ENCODE measurements at places on chromosomes 13 and 19. TPM values are rescaled to one million over a fixed set of nuclear protein-coding genes. Genes with fewer than 3 reads are reported as not detected.

DNA sequence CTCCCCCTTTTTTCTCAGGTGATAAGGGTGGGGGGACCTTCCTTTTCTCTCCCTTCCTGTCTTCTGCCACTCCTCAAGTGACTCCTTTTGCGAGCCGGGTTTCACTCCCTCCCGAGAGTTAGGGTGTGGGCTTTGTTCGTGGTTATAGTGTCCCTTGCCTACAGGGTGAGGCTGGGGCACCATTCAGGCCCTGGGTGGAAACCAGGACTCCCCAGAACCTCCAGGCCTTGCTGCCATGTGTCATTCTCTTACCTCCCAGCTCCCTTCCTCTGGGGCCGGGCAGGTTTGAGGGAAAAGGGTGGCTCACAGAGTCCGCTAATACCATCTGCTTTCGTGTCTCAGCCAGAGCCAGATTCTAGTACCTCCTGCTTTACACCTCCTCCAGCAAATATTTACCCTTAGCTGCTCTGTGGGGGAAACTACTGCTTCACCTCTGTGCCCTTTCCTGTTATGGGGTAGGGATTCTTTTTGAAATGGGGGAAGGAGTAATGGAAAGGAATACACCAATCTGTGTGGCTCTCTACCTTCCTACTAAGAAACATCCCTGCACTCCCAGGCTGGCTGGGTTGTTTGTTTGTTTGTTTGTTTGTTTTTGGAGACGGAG lies 2.8 kb downstream of the ACTN4 start:
- no peak for DNase-seq

DNA sequence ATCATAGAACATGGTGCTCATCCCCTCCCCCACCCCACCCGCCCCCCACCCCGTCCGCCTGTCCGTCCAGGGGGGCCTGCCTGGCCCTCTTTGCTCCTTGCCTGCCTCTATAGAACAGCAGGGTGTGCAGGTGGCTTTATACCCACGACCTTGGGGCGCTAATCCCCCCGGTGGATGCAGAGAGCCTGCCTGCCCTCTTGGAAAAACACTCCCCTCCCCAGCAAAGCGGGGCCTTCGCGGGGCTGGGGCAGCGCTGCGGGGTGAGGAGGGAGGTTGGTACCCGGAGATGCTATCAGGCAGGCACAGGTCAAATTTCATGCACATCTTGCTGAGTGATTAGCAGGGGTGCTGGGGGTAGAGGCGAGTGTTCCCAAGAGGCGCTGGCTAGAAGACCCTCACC lies 21.9 kb downstream of the RFX1 start:
- no peak for DNase-seq

- no peak for DNase-seq
Measured at GRCh38 chr19:17520865-17521264, 9.4 kb downstream of the PGLS start.

Gene TRPC4
- not detected for total RNA-seq

DNA sequence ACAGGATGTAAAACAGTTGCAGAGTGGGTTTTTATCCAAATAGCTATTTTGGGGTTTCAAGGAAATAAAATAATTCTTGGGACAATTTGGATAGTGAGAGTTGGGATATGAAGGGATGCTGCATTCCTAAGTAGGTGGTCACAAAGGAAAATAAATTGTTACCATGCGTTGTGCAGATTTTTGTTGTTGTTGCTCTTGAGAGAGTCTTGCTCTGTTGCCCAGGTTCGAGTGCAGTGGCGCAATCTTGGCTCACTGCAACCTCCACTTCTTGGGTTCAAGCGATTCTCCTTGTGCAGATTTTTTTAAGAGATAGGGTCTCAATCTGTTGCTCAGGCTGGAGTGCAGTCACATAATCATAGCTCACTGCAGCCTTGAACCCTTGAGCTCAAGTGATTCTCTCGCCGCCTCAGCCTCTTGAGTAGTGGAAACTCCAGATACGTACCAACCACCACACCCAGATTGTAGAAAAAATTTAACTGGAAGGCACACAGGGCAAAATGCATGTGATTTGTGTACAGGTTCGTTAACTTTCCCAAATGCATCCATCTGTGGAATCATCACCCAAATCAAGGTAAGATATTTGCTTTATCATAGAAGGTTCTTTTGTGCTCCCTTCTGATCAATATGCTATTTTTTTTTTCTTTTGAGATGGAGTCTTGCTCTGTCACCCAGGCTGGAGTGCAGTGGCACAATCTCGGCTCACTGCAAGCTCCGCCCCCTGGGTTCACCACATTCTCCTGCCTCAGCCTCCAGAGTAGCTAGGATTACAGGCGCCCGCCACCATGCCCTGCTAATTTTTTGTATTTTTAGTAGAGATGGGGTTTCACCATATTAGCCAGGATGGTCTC lies 16.0 kb downstream of the SLC1A5 start:
- no peak for DNase-seq

DNA sequence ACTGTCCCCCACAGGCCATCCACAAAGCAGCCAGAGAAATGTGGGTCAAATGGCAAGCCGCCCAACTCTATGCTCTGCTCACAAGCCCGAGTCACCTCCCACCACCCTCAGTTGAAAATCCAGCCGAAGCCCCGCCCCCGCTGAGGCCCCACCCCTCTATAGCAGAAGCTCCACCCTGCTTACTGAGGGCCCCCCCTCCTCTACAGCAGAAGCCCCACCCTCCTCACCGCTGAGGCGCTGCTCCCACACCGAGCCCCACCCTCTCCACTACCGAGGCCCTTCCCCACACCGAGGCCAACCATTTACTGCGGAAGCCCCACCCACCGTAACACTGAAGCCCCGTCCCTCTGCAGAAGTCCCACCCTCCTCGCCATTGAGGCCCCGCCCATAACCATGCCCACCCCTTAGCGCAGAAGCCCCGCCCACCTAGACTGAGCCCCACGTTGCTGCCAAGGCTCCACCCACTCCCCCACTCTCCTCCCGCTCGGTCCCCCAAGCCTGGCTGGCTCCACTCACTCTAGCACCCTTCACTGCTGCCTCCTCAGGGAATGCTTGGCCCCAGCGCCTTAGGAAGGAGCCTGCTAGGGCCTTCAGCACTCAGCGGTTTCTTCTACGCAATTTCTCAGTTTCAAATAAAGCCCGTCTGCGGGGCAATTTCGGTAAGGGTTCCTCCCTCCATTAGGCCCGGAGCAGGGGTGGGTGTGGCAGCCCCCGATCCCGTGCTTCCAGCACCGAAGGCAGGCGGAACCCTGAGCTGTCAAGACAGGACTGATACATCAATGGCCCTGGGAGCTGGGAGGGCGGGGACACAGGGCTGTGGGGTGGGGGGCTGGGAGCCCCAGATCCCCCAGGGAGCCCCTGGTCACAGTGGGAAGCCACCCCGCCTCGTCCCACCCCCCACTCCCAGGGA lies 9.0 kb upstream of the MYDGF start:
- no peak for DNase-seq

Gene ZNF552
- total RNA-seq, result 10.7 TPM

DNA sequence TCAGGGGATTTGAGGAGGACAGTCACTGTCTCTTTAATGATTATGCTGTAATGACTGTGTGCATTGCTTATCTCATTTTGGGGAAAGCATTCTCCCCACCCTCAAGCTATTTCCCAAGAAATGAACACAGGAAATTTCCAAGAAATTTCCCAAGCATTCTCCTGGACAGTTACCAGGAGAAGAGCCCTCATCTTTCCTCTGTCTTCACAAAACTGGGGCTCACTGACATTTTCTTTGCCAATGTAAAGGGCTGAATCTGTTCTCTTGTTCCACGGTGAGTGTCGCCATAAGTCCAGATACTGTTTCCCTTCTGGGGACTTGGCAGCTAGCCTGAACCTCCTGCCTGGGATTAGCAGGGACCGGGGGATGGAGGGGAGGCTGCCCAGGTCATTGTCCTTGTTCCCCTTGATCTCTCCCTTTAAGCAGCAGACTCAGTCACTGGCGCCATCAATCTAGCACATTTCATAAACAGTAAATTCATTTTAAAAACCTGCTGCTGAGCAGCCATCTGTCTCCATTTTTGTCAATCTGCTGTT lies 172.8 kb downstream of the DNAJC15 start:
- no peak for DNase-seq

DNA sequence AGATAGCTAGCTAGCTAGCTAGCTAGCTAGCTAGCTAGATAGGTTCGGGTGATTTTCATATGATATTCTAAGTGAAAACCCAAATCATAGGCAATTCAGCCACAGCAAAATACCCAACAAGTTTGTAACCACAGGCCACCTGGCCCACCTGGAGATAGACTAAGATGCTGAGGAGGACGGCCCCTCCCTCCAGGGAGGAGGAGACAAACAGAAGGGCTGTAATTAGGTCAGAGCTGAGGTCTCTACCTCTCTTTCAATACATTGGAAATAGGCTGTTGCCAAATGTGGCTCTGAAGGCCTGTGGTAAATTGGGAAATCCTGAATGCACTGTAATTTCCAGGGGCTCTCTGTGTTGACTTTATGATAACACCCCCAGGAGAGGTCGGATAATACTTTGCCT lies 382.2 kb downstream of the FGF9 start:
- no peak for DNase-seq

GRCh38 chr13:71274923-71275608 lies 591.9 kb downstream of the DACH1 start:
- no peak for DNase-seq

- no peak for DNase-seq
Measured at GRCh38 chr13:26658448-26659385, 101.2 kb downstream of the WASF3 start.

- DNase-seq, result no peak
Measured at GRCh38 chr19:39104186-39104596, 20.0 kb downstream of the ACP7 start.

DNA sequence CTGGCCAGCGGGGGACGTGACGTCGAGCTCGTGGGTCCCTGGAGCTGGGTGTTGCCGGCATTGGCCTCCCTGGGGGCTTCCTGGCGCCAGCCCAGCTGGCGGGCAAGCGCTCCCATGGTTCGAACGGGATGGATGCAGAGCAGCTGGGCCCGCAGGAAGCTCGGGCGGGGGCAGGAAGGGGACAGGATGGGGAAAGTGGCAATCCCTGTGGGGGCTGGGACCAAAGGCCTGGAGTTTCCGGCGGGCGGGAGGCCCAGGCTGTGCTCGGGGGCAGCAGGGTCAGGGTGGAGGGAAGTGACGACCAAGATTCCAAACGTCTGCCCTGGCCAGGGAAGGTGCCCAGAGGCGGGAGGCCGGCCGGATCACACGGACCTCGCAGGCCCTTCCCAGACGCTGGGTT lies 19.3 kb downstream of the PALM start:
- no peak for DNase-seq

DNA sequence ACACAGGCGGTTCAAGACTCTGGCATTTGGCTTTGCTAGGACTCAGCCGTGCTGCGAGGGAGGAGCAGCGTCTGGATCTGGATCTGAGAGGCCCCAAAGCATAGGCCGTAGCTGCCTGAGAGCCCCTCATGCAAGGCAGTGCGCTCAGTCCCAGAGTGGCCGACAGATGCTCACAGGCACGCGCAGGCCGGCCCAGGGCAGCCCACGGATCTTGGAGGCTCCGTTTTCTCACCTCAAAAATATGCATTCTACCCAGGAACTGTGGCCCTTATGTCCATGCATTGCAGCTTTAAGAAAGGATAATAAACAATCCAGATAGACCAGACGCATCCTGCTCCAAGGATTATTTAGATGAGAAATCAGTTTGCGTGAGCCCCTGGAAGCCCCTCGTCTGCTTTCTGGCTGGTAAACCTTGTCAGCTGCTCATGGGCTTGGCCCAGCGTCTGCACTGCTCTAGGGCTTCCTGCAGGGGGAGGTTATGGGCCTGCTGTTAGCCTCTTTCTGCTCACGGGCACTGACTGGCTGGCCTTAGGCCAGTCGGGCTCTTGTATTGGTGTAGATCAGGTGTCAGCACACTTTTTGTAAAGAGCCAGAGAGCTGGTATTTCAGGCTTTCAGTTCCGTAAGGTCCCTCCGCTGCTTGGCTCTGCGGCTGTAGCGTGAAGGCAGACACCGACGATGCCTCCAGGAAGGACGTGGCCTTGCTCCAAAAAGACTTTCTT lies 24.2 kb downstream of the TEX29 start:
- no peak for DNase-seq

- no peak for DNase-seq
Measured at GRCh38 chr13:44808185-44808584, 181.1 kb downstream of the NUFIP1 start.

DNA sequence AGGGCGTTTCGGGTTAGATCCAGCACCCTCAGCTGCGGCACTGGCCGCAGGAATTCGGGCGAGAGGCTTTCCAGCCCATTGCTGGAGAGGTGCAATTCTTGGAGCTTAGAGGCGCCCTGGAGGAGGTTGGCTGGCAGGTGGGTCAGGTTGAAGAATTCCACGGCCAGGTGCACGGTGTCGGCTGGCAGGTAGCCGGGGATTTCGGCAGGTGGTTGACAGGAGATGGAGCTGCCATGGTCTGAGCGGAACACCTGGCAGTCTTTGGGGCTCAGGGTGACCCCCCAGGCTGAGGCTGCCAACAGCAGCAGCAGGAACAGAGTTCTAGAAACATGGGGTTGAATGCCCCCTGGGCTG lies 1.3 kb downstream of the LRG1 start:
- no peak for DNase-seq

Gene ACTN4
- 287 TPM for total RNA-seq

Gene NLRP9
- not detected for total RNA-seq

GRCh38 chr13:33487575-33488243 lies 202.2 kb upstream of the STARD13 start:
- no peak for DNase-seq

Gene SIGLEC5
- not detected for total RNA-seq

DNA sequence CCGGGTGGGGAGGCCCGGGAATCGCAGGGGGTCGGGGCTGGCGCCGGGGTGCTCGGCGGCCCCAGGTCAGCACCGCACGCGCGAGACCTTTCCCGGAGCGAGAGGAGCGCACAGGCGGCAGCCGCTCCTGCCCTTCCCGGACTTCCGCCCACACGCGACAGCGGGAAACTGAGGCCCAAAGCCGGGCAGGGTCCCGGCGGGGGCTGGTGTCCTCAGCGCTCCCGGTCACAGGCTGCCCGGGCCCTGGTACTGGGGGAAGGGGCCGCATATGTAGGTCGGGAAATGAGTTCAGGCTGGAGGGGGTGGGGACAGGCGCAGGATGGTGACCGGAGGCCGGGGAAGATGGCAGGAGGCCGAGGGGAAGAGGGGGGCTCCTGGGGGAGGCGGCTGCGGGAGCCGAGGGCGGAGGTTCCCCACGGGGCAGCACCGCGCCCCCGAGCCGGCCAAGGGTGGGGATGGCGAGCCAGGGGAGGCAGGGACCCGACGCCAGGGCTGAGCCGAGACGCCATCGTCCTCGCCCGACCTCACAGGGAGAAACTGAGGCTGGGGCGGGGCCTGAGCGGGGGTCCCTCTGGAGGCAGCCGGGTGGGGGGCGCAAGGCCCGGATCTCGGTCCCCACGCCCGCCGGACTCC lies 662 bp downstream of the CBARP start:
- no peak for DNase-seq

DNA sequence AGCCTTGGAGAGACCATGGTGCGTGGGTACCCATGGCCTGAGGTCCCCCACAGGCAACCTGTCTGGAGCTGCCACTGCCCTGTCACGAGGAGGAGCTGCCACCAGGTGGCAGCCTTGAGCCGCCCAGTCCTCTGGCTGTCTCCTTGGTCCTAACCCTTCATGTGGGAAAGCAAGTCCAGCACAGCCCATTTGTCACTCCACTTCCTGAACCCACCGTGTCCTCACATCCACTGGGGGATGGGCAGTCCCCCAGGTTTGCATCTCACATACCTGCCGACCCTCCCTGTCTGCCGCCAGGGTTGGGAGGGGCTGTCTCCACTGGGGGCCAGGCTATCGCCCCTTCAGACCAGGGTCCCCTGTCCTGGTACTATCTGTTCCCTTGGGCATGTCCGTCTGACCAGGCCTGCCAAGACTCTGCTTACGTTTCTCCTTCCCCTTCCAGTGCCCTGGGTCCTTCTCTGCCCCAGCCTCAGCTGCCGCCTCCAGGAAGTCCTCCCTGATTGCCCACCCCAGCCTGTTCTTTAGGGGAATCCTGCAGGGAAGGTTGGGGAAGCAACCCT lies 4.5 kb downstream of the FAM174C start:
- peak; percentile 71 for DNase-seq

Gene ZNF790
- 4.4 TPM for total RNA-seq

- DNase-seq, result no peak
Measured at GRCh38 chr13:19590423-19590822, 29.1 kb upstream of the TPTE2 start.
